ENCODE measurements at places on chromosomes 6 and 20. TPM values are rescaled to one million over a fixed set of nuclear protein-coding genes. Genes with fewer than 3 reads are reported as not detected.
A peak's percentile ranks its signal among the peaks of the same experiment; 100 is the strongest.

- peak; percentile 46 for DNase-seq
Observed at GRCh38 chr6:16471222-16471909, 233.0 kb downstream of the GMPR start.

DNA sequence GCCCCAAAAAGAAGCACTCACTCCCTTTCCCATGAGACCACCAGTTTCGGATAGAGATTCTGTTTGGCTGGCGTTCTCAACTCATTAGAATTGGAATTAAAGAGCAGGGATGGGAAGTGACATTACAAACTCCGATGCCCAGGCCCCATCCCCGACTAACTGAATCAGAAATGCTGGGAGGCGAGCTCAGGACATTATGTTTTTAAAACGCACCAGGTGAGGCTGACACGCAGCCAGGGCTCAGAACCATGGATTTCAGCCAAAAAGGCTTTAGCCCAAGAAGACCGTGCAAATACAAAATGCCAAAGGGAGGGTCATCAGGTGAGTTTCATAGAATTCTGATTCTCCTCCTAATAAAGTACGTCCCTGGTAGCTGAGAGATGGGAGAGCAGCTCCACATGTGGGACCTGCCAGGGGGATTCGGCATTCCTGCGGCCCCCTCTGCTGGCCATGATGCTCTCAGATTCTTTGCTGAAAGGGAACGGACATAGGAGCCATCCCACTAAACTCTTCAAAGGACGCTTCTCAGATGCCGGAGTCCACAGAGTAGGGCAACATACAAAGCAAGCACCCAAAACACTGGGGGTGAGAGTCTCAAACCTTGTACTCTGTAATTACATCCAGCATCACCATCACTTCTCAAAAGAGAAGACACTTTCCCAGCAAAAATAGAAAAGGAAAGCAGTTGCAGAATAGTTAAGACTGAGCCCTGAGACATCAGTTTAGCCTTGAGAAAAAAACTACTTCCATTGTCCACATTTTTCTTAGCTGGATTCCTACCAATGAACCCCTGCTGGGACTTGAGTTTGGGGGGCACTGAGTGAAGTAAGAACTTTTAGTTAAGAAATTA, 205.2 kb downstream of the BMP7 start:
- DNase-seq = no peak

DNA sequence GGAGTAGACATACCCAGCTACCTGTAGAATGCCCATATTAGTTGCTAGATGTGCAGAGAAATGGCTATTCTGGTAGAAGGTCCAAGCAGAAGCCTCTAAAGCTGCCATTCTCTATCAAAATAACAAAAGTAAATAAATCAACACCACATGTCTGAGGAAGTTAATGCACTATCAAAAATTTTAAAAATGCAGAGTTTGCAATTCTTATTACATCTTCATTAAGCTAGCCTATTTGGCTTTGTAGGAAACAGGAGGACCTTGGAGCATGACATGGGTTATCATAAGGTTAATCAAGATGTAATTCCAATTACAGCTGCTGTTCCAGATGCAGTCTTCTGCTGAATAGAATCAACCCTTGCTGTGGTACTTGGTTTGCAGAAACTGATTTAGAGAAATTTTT, 188.4 kb downstream of the TBX18 start:
- no peak for DNase-seq

- no peak for DNase-seq
Observed at GRCh38 chr6:143607168-143607567, 70.6 kb upstream of the PHACTR2 start.

The HLA-F gene
- 5.5 TPM for polyA plus RNA-seq

The FILIP1 gene
- 2.9 TPM for polyA plus RNA-seq

The RHAG gene
- 0.67 TPM for polyA plus RNA-seq

- no peak for DNase-seq
Observed at GRCh38 chr6:3804964-3805363, 44.2 kb upstream of the FAM50B start.

The RREB1 gene
- polyA plus RNA-seq = 19.8 TPM

DNA sequence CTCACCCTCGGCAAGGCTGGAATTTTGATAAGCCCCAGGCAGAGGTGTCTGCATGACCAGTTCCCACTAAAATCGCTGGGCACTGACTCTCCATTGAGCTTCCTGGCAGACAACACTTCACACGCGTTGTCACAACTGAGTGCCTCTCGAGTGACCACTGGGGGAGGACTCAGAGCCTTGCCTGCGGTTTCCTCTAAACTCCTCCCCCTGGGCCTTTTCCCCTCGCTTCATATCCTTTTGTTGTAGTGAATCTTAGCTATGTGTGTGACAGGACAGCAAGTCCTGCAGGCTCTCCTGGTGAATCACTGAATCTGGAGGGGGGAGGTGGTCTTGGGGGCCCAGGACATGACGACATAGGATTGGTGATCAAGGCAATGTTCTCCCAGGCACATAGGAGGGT, 670.8 kb downstream of the PRKN start:
- no peak for DNase-seq

DNA sequence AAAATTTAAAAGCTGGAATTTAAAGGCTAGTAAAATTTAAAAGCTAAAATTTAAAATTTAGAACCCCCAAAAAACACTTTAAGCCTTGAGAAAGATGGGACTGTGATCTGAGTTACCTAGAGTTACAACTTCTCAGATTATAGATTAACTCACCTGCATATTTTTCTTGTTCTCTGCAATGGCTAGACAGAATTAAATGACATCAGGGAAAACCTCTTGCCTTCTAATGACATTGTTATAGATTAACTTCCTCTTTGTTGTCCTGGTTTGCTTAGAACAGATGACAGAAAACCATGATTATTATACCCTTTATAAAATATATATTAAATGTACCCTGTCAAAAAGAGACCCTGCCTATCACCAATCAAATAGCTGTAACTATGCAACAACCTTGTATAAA, 56.4 kb downstream of the TRDN start:
- DNase-seq = no peak

- no peak for DNase-seq
Observed at GRCh38 chr6:87982134-87982533, 65.5 kb upstream of the SPACA1 start.

The SLC2A4RG gene
- polyA plus RNA-seq = 66.1 TPM

The SALL4 gene
- 5.6 TPM for polyA plus RNA-seq

DNA sequence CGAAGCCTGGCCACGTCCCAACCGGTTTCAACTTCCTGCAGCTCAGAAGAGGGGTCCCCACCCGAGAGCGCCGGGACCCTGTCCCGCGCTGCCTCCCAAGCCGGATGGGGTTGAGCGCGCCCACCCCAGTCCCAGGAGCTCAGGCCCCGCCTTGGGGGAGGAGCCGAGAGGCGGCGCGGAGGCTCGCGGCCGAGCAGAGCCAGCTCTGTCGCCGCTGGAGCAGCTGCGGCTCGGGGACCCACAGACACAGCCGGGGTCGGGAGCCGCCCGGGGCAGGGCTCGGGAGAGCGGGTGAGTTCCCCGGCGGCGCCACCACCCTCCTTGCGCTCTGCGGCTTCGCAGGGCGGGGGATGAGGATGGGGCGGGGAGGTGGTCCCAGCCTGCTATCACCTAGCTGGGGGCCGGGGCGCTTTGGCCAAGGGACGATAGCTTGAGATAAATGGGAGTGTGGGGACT, at the start of gene PPP1R16B:
PPP1R16B (plus strand) TSS at position 196 of the 456 bp plus-strand sequence. CDS start 30,229 bp downstream, outside the sequence.
- DNase-seq = no peak

All from right renal cortex interstitium (tissue), 3 donors.